ENCODE measurements at places on chromosomes 7 and 10.

GRCh38 chr7:91446819-91447218 is 182.6 kb downstream of the FZD1 start:
- no peak for DNase-seq

- DNase-seq: no peak
Measured at GRCh38 chr7:118312966-118313365, 88.5 kb downstream of the ANKRD7 start.

GRCh38 chr10:75427951-75428350 is 3.5 kb upstream of the LRMDA start:
- DNase-seq: no peak

DNA sequence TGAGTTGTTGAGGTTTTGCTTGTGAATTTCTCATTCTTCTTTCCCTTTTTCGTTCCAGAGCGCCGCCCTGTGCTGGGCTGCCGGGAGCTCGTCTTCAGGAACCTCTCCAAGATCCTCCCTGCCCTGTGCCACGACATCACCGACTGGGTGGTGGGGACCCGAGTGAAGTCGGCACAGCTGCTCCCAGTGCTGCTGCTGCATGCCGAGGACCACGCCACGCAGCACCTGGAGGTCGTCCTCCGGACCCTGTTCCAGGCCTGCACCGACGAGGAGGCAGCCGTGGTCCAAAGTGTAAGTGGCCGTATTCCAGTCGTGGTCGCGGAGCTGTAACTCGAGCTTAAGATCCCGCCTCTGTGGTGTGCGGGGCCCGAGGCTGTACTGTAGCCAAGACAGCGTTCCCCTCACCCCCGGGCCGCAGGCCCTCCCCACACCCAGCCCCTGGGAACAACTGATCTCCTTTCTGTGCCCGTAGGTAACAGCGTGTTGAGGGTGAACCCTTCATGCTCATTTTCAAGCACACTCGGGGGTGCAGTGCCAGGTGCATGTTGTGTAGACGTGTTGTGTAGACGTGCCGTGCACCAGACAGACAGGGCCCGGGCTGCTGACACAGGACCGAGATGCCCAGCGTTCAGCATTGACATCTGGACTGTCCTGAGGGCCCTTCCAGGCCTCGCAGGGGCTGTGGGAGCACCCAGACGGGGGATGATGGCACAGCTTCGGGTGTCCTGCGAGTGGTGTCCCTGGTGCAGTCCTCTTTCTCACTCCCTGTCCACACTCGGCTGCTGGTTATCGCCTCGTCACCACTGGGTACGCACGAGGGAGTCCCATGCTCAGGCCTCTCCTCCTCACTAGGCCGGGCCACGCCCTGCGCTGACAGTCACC is 27.7 kb upstream of the PRKAR1B start:
- DNase-seq: no peak

DNA sequence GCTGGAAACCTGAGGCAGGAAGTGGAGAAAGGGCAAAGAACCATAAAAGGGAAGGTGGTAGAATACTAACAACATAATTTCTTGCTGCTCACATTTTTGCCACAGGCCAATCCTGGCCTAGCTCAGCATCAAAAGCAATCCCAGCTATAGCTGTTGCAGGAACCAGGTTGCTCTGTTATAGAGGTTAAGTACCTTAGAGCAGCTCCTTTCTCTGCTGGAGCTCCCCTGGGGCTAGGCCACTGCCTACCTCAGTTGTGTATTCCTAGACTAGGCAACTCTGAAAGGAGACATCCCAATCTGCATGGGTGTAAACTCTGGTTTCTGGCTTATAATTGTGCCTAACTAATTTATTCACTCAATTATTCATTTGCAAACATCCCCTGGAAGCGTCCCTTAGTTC is 108.4 kb downstream of the ZNF365 start:
- DNase-seq: no peak

GRCh38 chr10:123965973-123966895 is 74.6 kb upstream of the CPXM2 start:
- DNase-seq: no peak

DNA sequence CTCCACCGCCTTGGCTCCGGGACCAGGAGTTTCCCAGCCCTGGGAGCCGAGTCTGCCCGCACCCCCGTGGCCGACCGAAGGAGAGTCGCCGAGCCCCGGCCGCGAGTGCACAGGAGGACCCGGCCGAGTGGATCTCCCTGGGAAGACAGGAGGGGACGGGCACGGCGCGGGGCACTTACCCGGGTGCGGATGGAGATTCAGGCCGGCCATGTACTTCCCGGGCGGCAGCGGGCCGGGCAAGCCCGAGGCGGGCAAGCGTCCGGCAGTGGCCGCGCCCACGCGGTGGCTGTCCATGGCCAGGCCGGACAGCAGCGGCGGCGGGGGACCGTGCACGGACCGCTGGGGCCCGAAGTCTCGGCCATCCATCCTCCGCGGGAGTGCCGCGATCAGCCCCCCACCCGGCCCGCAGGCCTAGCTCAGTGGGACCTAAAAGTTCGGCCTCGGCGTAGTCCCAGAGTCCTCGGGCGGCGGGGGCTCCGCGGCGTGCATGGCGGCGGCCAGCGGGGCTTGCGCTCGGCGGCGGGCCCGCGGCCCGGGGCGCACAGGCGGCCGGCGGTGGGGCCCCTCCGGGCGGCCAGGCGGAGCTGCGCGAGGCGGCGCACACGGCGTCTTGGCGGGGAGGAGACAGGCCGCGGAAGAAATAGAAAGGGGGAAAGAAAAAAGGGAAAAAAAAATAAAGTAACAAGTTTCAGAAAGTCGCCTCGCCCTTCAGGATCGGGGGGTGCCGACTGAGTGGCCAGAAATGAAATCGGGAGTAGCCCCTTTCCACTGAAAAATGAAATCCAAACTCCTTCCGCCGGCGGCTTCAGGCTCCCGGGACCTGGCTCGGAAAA is 2.5 kb downstream of the TNRC18 start:
- no peak for DNase-seq

DNA sequence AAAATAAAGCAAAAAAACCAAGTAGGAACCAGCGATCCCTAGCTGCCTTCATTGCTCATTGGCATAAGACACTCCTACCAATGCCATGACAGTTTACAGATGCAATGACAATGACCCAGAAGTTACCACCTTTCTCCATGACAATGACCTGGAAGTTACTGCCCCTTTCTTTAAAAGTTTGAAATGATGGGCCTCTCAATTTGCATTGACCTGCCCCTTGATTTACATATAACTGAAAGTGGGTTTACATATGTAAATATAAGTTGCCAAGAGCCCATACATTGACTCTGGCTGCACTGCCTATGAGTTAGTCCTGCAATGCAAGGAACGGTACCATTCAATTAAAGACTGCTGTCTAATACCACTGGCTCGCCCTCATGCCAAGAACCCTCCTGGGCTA is 240.7 kb upstream of the LRRN3 start:
- DNase-seq: no peak

- peak; percentile 84 for DNase-seq
Measured at GRCh38 chr7:139771001-139771956, 6.5 kb downstream of the HIPK2 start.

DNA sequence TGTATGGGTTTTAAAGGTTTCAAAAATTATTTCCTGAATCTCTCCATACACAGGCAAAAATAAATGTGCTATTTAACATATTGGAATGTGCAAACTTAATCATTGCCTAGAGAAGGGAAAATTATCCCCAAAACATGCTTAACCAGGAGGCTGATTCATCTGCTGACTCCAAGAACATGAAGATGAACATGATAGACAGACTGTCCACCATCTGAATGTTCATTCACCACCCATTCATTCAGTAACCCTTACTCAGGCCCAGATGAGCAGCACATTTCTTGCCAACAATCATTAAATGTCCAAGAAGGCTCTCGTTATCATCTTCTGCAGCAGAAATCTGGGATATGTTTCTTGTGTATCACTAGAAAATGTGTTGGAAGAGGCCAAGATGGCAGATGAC is 110.6 kb downstream of the PPP1R9A start:
- DNase-seq: no peak

GRCh38 chr7:98399890-98400541 is 874 bp downstream of the BAIAP2L1 start:
- peak; percentile 16 for DNase-seq

GRCh38 chr10:100731407-100732240 is 13.8 kb upstream of the PAX2 start:
- DNase-seq: no peak

GRCh38 chr10:70478191-70479164 is at the start of gene PALD1:
Gene PALD1 (plus strand): TSS chr10:70478767. CDS start chr10:70525952, 47,185 bp downstream.
- no peak for DNase-seq

GRCh38 chr10:48404646-48405045 is 98.2 kb downstream of the MAPK8 start:
- DNase-seq: peak; percentile 88

DNA sequence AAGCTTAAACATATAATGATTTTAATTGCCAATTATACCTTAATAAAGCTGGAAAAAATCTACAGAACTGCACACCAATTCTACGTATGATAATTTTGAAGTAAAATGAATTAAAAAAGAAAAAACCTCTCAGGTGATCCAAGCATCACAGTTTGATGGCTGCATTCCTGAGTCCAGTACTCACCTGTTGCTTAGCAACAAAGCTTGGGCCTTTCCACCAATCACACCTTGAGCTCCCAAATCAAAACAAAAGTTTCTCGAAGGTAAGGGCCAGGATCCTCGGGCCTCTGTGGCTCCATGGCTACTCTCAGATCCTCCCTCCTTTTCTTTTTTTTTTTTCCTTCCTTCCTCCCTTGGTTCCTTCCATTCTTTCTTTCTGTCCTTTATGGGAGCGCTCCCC is 137.2 kb upstream of the PCBD1 start:
- no peak for DNase-seq

DNA sequence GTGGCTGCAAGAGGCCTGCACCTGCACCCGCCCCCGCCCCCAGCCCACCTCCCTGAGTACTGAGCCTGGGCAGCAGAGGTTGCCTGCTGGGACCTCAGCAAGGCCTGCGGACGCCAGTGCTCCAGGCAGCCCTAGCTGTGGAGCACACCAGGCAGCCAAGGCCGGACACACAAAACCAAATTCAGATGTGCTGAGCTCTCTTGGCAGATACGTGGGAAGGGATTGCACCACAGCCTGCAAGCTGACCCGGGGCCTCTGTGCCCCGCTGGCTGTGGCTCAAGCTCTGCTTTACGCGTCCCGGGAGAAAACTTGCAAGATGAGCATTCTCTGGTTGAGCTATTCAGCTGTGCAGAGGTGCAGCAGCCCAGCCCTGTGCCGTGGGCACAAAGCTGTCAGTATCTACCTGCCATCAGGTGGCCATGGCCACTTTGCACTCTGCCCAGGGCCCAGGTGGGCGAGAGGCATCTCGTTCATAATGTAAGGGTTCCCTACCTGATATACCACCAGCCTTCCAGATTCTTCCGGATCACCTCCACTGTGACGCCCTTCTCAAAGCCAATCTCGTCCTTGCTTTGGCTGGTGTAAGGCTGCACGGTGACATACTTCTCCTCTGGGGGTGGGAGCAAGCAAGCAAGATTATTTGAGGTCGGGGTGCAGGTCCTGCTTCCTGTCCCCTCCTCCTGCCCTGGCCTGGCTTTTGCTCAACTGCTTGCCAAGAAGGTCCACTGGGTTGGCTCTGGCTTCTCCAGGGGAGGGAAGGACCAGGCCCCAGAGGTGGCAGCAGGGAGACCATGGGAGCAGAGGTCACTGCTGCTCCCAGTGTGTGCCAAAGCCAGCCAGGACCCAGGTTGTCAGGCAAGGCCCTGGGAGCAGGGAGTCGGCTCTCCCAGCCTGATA is 123.4 kb downstream of the NEURL1 start:
- peak; percentile 97 for DNase-seq

- no peak for DNase-seq
Measured at GRCh38 chr7:37441816-37442215, 6.8 kb downstream of the ELMO1 start.

- no peak for DNase-seq
Measured at GRCh38 chr10:102327002-102327401, 68.5 kb upstream of the NFKB2 start.

DNA sequence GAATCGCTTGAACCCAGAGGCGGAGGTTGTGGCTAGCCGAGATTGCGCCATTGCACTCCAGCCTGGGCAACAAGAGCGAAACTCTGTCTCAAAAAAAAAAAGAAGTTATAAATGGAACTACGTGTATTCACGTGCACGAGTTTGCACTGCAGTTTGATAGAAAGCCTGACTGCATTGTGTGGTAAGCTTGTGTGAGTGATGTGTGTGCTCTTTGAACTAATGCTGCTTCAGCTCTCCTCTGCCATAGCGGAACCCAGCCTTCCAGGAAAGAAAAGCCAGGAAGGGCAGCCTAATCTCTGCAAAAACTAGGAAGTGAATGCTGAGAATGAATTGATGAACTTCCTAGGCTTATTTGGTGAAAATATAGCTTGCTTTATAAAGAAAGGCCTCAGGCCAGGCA is 15.6 kb upstream of the MKRN1 start:
- no peak for DNase-seq

- DNase-seq: no peak
Measured at GRCh38 chr10:29279779-29280487, 8.9 kb upstream of the LYZL1 start.

GRCh38 chr7:131188367-131189339 is 139.0 kb upstream of the MKLN1 start:
- peak; percentile 99 for DNase-seq

All from cardiac fibroblast (primary cell).